CD8-positive, alpha-beta memory T cell (primary cell): ENCODE measurements at places on chromosomes 5 and 9.

GRCh38 chr5:168807287-168807686, 228.1 kb upstream of the PANK3 start:
- no peak for DNase-seq

- DNase-seq: no peak
These were observed 24.5 kb downstream of the RGS3 start for GRCh38 chr9:113488071-113488470.

DNA sequence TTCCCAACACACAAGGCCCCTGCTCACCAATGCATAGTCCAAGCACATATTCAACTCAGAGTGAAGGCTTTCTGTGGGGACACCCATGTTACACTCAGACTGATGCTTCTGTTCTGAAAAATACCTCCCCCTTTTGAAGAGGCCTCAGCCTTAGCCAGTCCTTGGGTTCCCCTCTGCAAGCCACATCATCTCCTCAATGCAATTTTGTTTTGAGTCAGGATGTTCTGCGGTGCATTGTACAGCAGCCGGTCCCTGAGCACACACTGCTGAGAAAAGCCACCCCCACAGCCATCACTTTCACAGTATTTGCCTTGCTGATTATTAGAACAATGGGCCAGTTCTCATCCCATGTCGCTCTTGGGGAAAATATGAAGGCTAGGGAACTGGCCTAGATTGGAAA, 241.2 kb downstream of the FAM114A2 start:
- no peak for DNase-seq

DNA sequence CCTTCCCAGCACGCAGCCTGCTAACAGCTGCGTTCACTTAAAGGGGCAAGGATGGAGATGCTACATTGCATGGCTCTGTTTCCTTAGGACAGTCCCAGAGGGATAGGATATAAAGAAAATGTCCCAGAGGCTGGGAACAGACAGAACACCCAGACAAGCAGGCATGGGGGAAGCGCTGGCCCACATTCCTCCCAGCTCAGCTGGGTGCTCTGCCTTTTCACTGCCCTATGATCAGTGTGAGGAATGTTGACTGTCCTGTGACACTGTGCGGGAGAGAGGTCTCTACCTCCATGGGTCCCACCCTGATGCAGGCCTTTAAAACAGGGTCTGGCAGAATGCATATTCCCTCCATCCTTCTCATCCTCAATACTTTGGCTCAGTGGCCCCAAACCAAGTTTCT, 459.4 kb upstream of the DMAC1 start:
- DNase-seq: no peak

DNA sequence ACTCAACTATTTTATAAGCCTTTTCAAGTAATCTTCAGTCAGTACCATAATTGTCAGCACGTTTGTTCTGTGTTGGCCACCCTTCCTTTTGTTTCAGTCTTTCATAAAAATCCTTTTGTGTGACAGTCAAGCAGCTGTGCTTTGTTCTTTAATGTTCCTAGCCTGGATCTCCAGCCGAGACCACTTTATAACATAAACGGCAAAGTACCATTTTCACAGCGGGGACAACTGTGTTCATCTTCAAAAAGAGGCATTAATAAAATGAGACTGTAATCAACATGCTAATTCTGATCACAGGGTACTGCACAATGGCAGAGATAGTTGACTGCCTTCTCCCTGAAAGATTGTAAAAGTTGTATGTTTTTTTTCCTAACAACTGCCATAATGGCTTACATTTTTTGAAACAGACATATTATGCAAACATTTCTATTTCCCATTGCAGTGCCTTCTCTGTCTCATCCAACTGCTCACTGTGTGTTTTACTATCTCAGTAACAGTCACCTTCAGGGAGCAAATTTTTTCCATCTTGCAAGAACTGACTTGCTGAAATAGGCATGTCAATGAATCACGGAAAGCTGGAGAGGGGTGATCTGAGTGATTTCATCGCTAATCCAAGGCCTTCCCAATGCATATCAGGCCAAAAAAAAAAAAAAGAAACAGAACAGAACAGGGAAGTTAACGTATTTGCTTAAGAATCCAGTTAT, 828.5 kb upstream of the DMAC1 start:
- no peak for DNase-seq

- DNase-seq: no peak
These were observed 79.9 kb upstream of the CPEB4 start for GRCh38 chr5:173808079-173808808.

- no peak for DNase-seq
These were observed 22.4 kb downstream of the LHX6 start for GRCh38 chr9:122206118-122207046.

GRCh38 chr9:89701221-89701798, 96.5 kb downstream of the GADD45G start:
- DNase-seq: peak; percentile 53

DNA sequence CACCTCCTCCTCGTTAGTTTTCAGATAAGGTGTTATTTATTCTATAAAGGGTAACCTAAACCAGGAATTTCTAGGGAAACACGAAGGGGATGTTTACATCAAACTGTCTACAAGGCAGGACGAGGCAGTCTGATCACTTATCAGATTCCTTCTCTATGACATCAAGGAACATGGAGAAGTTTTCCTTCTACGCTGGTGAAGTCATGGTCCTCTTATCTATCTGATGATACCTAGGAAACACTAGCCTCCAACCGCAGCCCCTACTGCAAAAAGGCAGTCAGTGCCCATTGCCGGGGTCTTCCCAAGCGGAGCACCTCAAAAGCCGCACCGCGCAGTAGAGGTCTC, 1.5 kb downstream of the MPDZ start:
- no peak for DNase-seq

DNA sequence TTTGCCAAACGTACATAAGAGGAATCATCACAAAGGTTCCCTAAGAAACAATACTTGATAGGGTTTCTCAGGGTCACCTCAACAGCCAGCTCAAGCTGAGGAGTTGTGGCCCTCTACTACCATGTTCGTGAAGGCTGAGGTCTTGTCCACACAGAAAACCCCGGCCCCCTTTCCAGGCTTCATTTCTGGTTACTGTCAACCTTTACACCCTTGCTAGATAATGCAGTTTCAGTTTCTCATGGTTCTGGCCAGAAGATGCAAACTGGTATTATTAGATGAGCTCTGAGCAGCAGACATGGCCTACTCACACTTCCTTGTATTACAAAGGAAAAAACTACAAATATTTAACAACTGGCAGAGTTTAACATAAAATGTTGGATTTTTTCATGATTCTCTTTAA, 22.8 kb upstream of the KCNN2 start:
- no peak for DNase-seq

DNA sequence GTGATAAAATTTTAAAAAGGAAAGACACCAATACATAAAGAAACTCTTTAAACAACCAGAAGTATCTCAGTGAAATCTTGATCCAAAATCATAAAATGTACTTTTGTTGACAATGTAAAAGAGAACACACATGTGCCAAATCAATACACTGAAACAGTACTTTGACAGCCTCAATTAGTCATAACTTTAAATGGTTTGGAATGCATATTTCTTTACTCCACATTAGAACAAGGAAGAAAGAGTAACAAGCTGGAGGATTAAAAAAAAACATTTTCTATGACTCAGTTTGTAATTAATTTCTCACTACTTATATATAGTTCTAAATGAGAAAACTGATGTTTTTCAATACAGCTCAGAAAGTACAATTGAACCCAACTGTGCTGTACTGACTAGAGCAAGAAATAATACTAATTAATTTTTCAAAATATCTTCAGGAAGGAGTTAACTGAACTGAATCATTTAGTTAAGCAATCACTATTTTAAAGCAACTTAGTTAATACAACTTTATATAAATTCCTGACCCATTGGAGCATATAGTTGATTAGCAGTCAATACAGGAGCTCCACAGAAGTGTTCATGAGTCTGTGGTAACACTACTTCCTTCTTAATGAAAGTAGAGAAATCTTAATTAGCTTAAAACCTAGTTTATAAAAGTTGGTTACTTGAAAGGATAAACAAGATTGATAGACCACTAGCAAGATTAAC, 101.0 kb downstream of the NR3C1 start:
- DNase-seq: no peak

GRCh38 chr9:127815512-127816361, 13.1 kb downstream of the FPGS start:
- no peak for DNase-seq

- DNase-seq: no peak
These were observed 17.3 kb downstream of the MOCS2 start for GRCh38 chr5:53092242-53092641.
